Caki2 (cell line): ENCODE measurements at places on chromosomes 2 and 18. TPM values are rescaled to one million over a fixed set of nuclear protein-coding genes. Genes with fewer than 3 reads are reported as not detected.
A peak's percentile ranks its signal among the peaks of the same experiment; 100 is the strongest.

DNA sequence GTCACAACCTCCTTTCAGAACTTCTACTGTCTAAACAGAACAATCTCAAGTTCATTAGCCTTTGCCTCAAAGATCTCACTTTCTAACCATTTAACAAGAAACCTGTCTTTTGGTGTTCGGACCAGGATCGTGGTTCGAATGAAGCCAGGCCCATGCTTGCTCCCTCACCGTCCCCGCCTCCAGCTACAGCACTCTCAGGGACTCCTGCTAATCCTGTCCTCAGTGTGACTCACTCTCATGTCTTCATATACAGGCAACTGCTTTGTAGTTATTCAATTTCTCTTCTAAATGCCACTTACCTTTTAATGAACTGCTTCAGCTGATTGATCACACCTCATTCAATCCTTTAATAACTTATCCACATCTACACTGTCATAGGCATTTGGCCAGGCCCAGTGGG, 15.8 kb downstream of the SERTAD2 start:
- no peak for DNase-seq

ELP2 gene
- total RNA-seq: 64.6 and 91.0 TPM in 2 replicates

CIB4 gene
- not detected in 2 replicates for total RNA-seq

DNA sequence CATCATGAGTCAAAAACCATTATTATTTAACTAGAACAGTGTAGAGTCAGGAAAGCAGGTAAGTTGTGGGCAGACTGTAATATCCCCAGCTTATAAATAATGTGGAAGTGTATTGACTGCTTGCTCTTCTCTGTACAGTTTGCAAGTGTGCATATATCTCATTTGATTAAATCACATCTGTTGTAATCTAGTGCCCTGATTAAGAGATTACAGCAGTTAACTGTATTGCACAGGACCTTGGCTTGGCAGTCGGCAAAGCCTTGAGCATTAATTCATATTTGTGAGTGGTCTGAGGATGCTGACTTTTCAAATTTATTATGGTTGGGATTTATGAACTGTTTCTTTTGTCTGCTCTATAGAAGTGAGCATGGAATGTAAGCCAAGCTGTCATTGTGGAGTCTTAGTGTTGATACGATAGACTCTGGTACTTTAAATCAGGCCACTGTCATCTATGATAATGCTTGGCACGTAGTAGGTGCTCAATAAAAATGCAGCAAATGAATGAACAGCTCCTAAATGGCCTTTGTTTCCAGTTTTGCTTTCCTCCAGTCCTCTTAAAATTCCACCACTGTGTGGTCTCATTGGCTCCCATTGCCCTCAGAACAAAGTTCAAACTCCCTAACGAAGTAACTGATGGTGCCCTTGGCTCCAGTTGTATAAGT, 48.3 kb downstream of the RAB31 start:
- DNase-seq: no peak

DNA sequence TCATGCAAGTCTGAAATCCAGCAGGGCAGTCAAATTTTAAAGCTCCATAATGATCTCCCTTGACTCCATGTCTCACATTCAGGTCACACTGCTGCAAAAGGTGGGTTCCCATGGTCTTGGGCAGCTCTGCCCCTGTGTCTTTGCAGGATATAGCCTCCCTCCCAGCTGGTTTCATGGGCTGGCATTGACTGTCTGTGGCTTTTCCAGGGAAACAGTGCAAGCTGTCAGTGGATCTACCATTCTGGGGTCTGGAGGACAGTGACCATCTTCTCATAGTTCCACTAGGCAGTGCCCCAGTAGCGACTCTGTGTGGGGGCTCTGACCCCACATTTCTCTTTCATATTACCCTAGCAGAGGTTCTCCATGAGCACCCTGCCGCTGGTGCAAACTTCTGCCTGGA, 220.6 kb upstream of the COPS8 start:
- no peak for DNase-seq

- no peak for DNase-seq
These were observed 38.4 kb downstream of the GALNT1 start for GRCh38 chr18:35619941-35620340.

GRCh38 chr2:17752246-17752645, 1.4 kb downstream of the SMC6 start:
- no peak for DNase-seq

MAPK4 gene
- total RNA-seq: not detected in 2 replicates

UGT1A10 gene
- total RNA-seq: not detected in 2 replicates

DNA sequence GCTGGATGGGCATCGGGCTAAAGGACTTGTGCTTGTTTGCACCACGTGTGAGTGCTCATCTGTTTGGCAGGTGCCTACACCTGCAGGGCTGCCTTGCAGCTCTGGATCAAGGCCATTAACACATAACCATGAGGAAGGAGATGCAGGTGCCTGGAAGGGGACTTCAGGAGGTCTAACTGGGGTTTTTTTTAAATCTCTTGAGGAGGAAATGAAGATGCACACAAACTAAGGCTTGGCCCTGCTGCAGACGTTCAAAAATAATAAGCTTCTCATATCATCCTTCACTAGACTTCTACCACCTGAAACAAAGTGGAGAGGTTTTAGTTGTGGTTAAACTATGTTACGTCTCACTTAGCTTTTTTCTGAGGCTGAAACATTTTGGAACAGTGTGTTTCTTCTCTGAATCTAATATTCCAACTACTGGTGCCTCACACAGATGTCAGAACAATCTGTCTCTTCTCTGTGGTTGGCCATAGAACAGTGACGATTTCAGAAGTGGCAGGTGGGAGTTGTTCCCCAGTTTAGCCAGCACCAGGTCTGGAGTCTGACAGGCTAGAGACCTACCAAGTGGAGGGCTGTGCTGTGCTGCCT, 36.5 kb downstream of the BCL2L11 start:
- no peak for DNase-seq

DNA sequence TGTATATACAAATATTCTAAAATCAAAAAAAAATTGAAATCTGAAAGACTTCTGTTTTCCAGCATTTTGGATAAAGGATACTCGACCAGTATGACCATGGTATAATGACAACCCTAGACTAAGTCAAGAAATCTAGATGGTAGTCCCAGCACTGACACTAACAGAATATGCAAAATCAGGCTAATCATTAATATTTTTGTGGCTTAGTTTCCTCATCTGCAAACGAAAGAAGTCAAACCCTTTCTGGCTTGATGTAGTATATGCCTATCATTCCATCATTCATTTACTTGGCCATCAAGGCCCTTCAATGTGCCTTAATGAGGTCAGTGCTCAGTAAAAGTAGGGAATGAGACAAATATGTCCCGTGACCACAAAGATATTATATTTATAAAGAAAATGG, 83.5 kb downstream of the NCKAP5 start:
- no peak for DNase-seq

- DNase-seq: no peak
These were observed 12.9 kb downstream of the FHL2 start for GRCh38 chr2:105385731-105386540.

RESP18 gene
- total RNA-seq: not detected in 2 replicates

- no peak for DNase-seq
These were observed 117.4 kb upstream of the ITGB6 start for GRCh38 chr2:160317181-160318099.

DNA sequence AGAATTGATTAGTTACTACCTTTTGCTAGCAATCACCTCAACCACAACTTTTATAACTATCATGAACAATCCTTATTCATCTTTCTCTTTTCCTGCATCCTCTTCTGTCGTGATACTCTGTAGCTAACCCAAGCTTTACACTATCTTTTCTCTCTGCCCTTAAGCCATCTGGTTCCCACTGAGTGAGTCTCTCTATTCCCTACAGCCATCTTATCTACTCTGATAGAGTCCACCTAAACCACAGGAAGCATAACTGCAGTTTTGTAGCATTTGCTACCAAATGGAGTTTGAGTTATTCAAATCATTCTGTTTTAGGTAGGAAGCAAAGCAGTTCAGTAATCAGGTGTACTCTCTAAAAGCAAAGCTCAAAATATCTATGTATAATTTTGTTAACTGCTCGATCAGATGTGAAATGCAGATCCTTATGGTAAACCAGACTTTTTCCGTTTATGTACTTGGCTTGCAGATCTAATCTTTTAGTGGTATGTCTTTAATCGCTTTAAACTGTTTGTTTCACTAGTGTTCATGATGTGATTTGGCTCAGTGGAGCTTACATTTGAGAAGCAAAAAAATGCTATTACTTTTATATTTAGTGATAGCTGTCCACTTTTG, 91.0 kb downstream of the CSRNP3 start:
- no peak for DNase-seq

DNA sequence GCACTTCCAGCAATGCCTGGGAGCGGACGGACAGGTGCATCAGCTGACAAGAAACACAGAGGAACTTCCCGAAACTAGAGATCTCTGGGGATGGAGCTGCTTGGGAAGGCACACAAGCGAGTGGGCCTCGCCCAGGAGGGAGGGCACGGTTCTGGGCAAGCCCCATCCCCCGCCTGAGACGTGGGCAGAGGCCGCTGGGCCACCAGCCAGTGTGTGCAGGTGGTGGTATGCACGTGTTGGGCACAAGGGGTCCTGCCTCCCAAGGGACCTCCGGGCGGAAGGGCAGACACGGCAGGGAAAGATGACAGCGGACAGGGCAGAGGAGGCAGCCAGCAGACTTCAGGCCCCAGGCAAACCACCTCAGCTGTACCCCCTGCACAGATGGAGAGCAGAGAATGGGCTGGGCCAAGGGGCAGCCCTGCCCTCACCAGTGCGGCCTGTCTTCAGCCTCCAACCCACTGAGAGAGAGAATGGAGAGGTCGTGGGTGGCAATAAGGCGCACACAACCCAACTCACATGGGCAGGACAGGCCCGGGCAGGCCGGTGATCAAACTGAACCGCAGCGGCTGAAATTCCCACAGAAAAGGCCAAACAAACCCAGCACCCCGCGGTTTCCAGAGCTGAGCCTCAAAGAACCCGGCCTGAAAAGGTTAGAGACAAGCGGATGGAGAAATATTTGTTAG, 51.2 kb downstream of the HDAC4 start:
- no peak for DNase-seq

GRCh38 chr18:47390410-47391024, 139.1 kb upstream of the SKOR2 start:
- no peak for DNase-seq

DNA sequence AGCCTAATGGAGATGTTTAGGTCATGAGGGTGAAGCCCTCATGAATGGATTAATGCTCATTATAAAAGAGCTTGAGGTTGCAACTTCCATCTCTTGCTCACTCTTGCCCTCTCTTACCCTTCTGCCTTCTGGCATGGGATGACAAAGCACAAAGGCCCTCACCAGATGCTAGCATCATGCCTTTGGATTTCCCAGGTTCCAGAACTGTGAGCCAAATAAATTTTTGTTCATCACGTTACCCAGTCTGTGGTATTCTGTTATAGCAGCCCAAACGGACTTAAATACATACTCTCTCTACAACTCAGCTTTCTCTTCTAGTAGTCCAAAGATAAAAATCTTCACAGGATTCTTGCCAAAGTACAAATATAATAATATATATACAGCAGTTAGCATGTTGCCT, 75.8 kb downstream of the LNPK start:
- no peak for DNase-seq

GATA6 gene
- total RNA-seq: 6.7 and 8.4 TPM in 2 replicates

UGT1A8 gene
- total RNA-seq: 0.87 and 2.2 TPM in 2 replicates

DNA sequence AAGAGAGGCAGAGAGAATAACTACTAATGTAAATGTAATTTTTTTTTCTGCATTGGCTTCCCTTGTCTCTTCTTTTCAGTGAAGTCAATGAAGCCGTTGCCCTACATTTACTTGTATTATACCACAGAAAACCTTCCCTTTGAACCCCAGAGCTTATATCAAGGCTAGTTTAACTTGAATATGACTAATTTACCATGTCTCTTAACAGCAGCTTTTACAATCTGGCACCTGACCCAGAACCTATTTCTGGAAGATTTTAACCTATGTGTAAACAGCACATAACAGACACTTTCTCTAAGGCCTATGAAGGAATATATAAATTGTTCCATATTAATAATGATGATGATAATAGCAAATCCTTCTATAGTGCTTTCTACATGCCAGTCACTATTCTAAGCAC, 580.5 kb upstream of the NXPH2 start:
- DNase-seq: no peak

- DNase-seq: peak; percentile 25
These were observed 53.3 kb downstream of the TRAPPC12 start for GRCh38 chr2:3432693-3433338.

DNA sequence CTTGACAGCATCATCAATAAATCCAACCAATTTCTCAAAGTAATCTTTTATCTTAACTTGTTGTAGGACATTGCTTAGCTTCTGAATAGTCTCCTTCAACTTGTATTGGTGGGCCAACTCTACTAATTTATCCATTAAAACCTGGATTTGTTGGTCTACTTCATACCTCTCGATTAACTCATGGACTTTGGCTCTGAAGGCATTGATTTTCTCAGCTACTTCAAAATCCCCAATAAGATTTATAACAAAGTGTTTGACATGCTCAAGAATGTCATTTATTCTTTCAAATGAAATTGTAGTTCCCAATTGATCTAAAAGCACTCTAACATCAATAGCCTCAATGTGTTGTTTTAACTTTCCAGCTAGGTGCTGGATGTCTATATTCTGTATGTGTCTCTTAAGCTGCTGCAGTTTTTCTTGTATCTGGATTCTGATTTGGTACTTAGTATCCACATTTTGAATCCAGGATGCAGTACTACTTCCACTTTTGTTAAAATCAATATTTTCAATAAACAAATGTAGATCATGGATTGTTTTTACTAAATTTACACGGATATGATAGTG, 34.1 kb downstream of the APOB start:
- no peak for DNase-seq

GRCh38 chr2:28342081-28342967, 50.3 kb upstream of the FOSL2 start:
- DNase-seq: peak; percentile 25

IL36A gene
- total RNA-seq: not detected in 2 replicates

FAM237A gene
- total RNA-seq: not detected in 2 replicates

DNA sequence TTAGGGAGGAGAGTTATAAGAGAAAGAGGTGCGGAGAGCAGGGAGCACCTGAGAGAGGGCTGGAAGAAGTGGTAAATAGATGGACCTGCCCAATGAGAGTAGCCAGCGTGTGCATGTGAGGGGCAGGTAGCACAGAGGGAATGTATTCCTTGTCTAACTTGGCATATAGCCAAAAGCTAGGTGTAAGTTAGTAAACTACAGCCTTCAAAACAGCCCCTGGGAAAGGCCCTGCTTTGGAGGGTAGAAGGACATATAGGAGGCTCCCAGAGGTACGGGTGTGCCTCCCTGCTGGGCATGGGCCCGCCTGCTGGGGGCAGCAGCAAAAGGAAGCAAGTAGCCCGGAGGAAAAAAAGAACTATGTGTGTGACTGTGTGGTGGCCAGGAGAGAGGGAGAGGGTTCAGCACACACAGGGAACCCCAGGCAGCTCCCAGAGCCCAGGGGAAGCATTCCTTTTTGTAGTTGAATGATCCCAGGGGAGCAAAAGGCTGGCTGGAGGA, 48.0 kb downstream of the TCF7L1 start:
- DNase-seq: no peak

DNA sequence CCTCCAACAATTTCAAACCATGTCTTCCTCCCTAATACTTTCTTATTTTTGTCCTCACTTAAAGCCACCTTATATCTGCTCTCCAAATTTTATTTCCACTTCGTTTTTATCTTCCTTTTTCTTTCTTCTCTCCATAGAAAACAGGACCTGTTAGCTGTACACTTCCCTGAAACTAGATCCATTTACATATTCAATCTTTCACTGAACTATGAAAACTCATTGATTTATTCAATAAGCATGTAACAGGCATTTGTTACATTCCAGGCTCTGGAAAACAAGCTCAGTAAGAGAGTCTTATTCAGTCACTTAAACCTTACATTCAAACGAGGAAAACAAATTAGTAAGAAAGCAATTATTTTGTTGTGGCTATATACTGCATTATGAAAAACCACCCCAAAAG, 1225.3 kb downstream of the SUCLG1 start:
- DNase-seq: no peak

ERFE gene
- total RNA-seq: 39.5 and 53.4 TPM in 2 replicates

- no peak for DNase-seq
These were observed 90.1 kb upstream of the KLF7 start for GRCh38 chr2:207255565-207256470.

STK17B gene
- 12.2 and 17.1 TPM in 2 replicates for total RNA-seq

UGT1A5 gene
- not detected in 2 replicates for total RNA-seq
